Osteoblast (primary cell): ENCODE measurements at places on chromosomes 2 and 18. TPM values are rescaled to one million over a fixed set of nuclear protein-coding genes. Genes with fewer than 3 reads are reported as not detected.

The DES gene
- 0.72 and 1.2 TPM in 2 replicates for total RNA-seq

The POU3F3 gene
- under 0.01 TPM in 1 of 2 replicates, not detected in the other for total RNA-seq

GRCh38 chr18:38575023-38575422 is 1009.4 kb upstream of the CELF4 start:
- DNase-seq: no peak
- H3K4me3 ChIP-seq: no peak overlapping the region
- no peak overlapping the region for H3K27ac ChIP-seq
- no peaks in the 10 kb centered on the region for H3K4me1 ChIP-seq
- no peaks in the 10 kb centered on the region for H3K27me3 ChIP-seq

DNA sequence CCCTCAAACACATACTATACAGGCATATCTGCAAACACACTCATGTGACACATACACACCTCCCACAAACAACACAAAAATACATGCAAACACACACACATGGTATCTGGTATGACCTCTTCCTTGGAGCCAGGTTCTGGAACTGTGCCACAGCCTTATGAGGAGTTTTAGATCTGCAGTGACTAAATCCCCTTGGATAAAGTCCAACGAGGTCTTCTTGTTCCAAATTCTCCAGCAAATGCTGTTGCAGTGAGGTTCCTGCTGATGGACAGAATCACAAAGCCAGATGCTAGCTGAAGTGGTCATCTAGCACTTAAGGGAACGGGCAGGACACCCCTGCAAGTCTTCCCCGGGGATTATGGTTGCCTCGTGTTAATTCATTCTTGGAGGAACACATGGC is 54.5 kb upstream of the DAPL1 start:
- H3K4me1 ChIP-seq: no peaks in the 10 kb centered on the region
- H3K27ac ChIP-seq: no peak overlapping the region
- H3K36me3 ChIP-seq: no peaks in the 10 kb centered on the region
- peak; percentile 77 for DNase-seq
- no peak overlapping the region for H3K4me3 ChIP-seq
- H3K27me3 ChIP-seq: peaks cover 42% of the 10 kb centered on the region

The TUBA3E gene
- not detected in 2 replicates for total RNA-seq

The MC4R gene
- under 0.01 TPM in 1 of 2 replicates, not detected in the other for total RNA-seq

DNA sequence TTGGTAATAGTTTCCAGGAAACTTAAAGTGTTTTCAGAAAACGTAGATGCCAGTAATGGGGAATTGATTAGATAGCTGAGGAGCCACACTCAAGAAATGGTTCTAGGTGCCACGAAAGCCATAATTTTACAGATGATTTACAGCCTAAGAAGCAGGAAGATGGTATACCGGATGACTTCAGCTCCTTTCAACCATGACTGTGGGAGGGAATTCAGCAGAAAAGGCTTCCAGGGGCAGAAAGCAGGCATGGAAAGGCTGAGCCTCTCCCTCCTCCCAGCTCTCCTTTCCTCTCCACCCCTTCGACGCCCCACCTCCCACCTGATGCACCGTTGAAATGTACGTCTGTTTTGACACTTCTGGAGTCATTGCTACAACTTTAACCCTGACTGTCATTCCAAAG is 68.6 kb upstream of the SMIM21 start:
- no peak overlapping the region for H3K4me3 ChIP-seq
- DNase-seq: no peak
- no peaks in the 10 kb centered on the region for H3K36me3 ChIP-seq
- no peak overlapping the region for H3K27ac ChIP-seq

- H3K36me3 ChIP-seq: no peaks in the 10 kb centered on the region
- no peak overlapping the region for H3K27ac ChIP-seq
- peaks cover 6% of the 10 kb centered on the region for H3K27me3 ChIP-seq
- DNase-seq: no peak
- no peaks in the 10 kb centered on the region for H3K4me1 ChIP-seq
These were observed 41.3 kb downstream of the COL4A3 start for GRCh38 chr2:227205701-227206100.
